Stimulated activated naive CD4-positive, alpha-beta T cell treated with Interleukin-2 at 50 U/mL for 16 hours (primary cell): ENCODE measurements at places on chromosomes 6 and 20.

DNA sequence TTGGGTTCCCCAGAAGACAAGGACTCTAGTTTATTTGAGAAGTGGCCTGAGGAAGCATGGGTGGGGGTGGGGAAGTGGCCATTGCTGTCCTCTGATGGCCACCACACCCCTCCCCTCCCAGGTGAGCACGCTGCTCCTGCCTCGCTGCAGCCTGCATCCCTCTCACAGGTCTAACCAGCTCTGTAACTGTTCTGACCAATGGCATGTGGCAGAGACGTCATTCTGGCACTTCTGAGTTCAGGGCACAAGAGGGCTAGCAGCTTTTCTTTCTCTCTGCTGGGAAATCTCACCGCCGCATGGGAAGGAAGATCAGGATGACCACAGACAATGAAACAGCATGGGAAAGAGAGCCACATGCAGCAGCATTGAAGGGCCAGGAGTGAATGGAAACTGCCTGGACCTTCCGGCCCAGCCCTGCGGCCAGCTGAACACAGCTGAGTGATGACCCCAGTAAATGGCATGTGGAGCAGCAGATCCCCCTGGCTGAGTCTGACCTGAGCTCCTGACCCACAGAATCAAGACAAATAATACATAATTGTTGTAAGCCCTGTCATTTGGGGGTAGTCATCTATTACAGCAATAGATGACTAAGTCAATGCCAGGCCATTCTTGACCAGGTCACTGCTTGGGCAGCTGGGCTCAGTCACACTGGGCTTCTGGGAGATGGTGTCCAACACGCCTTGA, 179.8 kb downstream of the LINC00237 start:
- no peak for DNase-seq

DNA sequence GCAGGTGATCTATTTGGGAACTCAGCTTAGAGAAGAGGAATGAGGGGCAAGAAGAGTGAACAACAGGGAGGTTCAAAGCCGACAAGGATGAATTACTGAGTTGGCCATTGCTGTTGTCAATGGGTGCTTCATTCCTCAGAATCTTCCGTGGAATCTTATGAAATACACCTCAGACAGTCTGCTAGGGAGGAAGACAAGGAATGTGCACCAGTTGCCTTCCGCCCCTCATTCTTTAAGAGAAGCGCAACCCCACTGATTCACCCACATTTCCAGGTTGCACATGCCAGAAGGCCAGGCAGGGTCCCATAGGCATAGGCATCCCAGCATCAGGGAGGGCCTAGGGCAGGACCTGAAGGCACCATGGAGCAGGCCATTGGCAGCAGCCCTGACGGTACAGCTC, 127.5 kb upstream of the TNFAIP3 start:
- DNase-seq, result no peak

DNA sequence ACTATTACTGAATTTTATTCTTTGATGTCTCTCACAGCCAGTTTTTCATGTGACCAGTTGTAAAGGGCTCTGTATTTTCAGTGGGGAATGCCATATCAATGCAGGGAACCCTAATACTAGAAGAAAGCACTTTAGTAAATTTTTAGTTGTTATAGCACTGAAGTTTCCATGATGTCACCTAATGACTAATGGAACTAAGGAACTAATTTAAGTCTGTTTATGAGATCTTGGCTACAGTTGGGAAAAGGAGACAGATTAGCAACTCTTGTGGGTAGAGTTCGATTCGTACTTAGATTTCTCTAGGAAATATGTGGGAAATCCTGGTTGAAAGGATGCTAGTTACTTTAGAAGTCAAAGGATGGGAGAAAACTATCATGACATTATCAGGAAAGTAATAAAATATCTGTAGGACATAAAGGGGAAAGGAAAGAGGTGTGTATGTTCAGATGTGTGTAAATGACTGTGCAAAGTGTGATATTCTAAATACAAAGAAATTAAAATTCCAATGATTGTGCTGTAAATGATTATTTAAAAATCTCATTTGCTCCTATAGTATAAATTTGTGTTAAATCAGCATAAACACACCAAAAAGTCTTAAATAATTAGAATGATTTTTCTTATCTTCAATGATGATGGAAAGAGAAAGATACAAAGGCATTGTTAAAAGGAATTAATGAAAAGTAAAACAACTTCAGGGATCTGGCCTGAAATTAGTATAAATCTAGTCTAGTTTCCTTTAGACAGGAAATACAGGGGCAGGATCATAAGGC, 103.4 kb downstream of the LRRC1 start:
- DNase-seq, result no peak

- no peak for DNase-seq
Measured at GRCh38 chr20:9040863-9041524, 27.9 kb upstream of the PLCB4 start.

DNA sequence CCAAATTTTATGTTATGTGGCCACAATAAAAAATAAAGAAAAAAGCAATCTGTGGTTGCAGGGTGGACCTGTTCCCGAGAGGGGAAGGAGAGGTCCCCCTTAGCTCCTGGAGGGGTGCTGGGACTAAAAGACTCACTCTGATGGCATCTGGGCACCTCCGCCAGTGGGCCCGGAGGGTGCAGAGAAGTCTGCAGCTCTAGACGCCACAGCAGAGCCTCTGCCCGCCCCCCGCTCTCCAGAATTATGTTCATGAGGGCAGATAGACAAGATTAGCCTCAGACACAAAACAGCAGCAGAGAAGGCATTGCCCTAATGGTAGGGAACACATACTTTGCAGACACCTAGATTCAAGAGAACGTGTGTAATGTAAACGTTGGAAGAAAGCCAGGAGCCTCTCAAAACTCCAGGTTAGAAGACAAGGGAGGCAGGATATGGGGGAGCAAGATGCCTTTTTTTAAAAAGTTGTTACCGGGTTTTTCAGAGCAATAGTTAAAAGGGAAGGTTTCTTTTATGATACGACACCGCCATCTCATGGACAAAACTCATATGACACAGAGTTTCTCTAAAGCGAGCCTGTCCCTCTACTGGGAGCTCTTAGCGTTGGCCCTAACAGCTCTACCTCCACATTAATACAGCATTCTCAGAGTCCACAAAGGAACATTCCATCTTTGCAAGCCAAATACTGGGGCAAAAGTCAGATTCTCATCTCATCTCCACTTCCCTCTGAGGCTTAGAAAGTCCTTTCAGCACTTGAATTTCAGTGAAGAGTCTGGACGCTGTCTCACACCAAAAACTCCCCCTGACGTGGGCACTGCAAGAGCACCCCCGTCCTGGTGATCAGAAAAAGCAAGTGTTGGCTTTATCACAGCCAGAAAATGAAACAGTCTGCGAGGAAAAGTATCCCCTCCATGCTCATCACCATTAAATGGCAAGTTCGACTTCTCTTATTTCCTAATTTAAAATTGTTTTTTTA, 47.2 kb downstream of the FOXF2 start:
- DNase-seq, result no peak

DNA sequence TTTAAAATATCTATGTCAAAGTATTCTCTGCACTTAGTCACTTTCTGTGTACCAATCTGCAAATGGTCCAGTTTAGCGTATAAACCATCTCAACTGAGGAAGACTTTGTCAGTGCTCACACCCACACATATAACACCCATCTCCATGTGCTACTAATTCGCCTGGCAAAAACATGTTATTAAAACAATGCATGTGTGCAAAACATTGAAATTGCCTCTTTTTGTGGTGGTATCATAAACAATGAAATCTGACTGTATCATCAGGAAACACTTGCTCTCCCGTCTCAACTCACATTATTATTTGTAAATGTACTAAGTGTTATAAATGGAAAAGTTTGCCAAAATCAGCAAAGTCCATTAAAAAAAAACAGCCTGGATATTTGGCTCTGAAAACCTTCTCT, 105.9 kb upstream of the FOXC1 start:
- no peak for DNase-seq

- no peak for DNase-seq
Measured at GRCh38 chr6:104884867-104885517, 25.3 kb upstream of the HACE1 start.

- no peak for DNase-seq
Measured at GRCh38 chr20:61731363-61732181, 334.1 kb downstream of the TAF4 start.

GRCh38 chr6:150510576-150510975, 89.1 kb upstream of the PLEKHG1 start:
- no peak for DNase-seq

GRCh38 chr6:43836507-43837240, 66.7 kb downstream of the VEGFA start:
- DNase-seq, result no peak

DNA sequence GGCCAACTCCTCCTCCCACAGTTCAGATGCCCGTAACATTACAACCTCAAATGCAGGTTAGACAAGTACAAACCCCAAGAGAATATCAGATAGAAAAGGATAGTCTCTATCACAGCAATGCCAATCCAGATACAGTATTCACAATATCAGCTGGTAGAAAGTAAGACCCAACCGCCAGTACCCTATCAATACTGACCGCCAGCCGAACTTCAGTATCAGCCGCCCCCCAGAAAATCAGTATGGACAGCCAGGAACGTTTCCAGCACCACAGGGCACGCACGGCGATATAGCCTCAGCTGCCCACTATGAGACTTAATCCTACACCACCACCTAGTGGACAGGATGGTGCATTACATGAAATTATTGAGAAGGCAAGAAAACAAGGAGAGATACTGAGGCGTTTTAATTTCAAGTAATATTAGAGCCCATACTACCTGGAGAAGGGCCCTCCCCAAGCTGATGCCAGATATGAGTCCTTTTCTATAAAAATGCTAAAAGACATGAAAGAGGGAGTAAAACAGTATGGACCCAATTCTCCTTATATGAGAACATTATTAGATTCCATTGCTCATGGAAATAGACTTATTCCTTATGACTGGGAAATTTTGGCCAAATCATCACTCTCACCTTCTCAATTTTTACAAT, 17.6 kb upstream of the EIF2S2 start:
- peak; percentile 6 for DNase-seq

DNA sequence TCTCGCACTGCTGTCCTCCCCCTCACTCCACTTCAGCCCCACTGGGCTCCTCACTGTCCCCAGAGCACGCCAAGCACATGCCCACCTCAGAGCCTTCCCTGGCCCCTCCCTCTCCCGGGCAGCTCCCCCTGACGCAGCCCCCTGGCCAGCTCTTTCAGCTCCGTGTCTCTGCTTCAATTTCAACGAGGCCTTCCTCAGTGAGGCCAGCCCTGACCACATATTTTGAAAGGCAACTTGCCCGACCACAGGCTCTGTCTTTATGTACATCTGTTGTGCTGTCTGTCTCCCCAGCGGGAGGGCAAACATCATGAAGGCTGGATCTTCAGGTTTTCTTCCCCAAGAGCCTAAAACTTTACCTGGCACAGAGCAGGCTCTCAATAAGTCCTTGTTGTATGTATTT, 44.6 kb downstream of the JPH2 start:
- DNase-seq, result no peak

GRCh38 chr6:134853111-134854055, 96.5 kb downstream of the ALDH8A1 start:
- DNase-seq, result no peak

- DNase-seq, result no peak
Measured at GRCh38 chr20:1368448-1369199, 24.2 kb downstream of the FKBP1A start.

GRCh38 chr20:51573576-51574243, 31.2 kb upstream of the NFATC2 start:
- DNase-seq, result no peak

DNA sequence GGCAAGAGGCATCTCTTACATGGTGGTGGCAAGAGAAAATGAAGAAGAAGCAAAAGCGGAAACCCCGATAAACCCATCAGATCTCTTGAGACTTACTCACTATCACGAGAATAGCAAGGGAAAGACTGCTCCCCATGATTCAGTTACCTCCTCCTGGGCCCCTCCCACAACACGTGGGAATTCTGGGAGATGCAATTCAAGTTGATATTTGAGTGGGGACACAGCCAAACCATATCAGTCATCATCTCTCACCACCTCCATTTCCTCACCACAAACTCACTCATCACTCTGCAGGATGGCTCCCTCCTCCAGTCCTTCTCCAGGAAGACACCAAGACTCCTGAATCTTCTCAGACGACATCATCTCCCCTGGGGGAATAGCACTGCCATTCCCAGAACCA, 25.8 kb upstream of the SLC16A10 start:
- DNase-seq, result no peak

GRCh38 chr20:33627577-33628216, 34.4 kb upstream of the C20orf144 start:
- no peak for DNase-seq

DNA sequence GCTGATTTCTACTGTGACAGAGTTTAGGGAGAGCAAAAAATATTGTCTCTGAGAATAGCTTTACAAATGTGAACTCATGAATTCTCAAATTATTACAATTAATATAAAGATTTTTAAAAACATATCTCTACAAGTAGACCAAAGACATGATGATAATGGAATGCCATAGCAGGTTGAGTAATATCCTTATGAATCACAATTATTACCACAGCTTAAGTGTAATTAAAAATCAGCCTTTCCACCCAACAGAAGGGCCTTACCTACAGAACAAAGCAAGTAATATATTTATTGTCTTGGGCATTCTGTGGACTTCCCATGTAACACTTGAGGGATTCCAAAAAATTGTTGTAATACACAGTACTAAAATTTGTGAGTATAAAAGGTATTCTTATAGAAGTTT, 1099.6 kb upstream of the GJE1 start:
- no peak for DNase-seq

- no peak for DNase-seq
Measured at GRCh38 chr6:41724586-41725501, 10.6 kb downstream of the TFEB start.

DNA sequence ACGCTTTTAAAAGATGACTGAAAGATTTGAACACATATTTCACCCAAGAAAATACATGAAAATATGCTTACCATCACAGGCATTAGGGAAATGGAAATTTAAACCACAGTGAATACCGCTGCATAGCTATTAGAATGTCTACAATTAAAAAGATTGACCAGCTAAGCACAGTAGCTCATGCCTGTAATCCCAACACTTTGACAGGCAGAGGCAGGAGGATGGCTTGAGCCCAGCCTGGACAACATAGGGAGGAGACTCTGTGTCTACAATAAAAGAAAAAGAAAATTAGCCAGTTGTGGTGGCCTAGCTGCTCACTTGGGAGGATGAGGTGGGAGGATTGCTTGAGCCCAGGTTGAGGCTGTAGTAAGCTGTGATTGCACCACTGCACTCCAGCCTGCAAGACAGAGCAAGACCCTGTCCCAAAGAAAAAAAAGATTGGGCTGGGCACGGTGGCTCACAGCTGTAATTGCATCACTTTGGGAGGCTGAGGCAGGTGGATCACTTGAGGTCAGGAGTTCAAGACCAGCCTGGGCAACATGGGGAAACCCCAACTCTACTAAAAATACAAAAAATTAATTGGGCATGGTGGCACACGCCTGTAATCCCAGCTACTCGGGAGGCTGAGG, 163.7 kb upstream of the AKAP12 start:
- no peak for DNase-seq

DNA sequence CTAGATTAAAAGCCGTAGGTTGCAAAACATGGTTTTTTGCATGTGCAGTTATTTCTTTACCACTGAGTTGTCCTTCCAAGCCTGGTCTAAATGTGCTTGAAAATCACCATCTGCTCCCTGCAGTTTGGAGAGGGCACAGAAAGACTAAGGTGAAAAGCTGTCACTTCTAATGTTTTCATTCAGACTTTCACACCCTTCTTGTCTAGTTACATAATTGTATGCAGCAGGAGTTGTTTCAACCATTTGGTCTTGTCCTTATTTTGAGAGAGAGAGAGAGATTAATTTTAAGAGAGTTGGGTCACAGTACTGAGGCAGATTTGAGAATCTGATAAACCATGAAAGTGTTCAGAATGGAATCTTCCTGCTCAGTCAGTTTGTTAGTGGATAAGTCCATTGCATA, 82.5 kb downstream of the ARID1B start:
- no peak for DNase-seq
